ENCODE measurements at places on chromosomes 16 and 17.

- DNase-seq = peak; percentile 56
These were observed 629 bp upstream of the RNF135 start for GRCh38 chr17:30969989-30970830.

DNA sequence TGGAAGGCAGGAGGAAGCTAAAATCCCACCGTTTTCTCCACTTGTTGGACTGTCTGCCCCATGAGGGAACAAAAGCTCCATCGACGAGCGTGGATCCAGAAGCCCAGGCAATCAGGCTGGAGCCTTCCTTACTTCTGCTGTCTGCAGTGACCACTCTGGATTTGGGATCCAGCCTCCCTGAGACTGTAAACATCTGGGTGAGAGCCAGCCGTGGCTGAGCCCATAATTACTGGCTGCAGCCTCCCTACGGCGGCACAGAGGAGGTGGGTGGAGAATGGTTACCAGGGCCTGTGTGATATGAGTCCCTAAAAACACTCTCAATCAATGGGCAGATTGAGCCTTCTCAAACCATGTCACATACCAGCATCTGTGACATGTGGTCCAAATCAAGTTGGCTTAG is 158.2 kb downstream of the FOXL1 start:
- DNase-seq = no peak

- peak; percentile 83 for DNase-seq
These were observed at the start of gene HS3ST2 for GRCh38 chr16:22813948-22814710. TSS of gene HS3ST2 (plus strand) at chr16:22814162. CDS start at chr16:22814611, 449 bp downstream.

DNA sequence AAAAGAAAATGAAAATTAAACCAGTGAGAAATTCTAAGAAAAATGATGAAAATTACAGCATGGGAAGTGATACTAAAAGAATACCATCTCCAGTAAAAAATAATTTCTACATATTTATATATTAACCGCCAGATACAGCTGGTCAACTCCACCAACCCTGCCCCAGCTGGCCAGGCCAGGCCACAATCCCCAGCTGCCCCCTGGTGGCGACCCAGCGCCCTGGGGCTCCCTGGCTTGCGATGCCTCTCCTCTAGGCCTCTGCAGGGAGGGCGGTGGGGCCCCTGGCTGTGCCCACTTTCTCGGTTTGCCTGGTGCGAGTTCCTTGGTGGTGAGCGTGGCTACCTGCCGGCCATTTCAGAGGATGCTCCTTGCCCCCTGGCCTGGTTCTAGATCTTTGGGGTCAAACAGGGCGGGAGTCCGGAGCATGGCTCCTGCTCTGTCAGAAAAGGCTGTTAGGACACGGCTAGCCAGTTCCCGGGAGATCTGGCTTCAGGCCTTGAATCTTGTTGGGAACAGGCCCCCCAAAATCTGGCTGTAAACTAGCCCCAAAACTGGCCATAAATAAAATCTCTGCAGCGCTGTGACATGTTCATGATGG is 14.5 kb downstream of the GLIS2 start:
- peak; percentile 91 for DNase-seq

DNA sequence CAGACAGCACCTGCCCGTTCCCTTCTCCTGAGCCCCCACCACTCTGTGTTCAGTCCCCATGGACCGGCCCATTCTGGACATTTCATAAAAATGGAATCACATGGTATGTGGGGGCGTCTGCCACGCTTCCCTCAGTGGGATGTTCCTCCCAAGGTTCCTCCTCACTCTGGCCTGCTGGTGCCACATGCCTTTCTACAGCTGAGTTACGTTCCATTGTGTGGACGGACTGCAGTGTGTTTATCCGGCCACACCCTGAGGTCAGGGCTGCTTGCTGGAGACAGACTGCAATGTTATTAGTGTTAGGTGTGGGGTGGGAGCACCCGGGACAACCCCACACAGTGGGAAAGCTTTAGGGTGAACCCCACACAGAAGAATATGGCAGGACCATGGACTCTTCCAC is 5.9 kb upstream of the AATK start:
- no peak for DNase-seq

- DNase-seq = no peak
These were observed 84.8 kb downstream of the SNX11 start for GRCh38 chr17:48192321-48192731.
